ENCODE measurements at places on chromosomes 7 and 10. TPM values are rescaled to one million over a fixed set of nuclear protein-coding genes. Genes with fewer than 3 reads are reported as not detected.

The NUDT13 gene
- 1.7 TPM for total RNA-seq

The PPP1R9A gene
- not detected for total RNA-seq

The ACTL6B gene
- not detected for total RNA-seq

The MCM10 gene
- 73.1 TPM for total RNA-seq

The HOXA7 gene
- not detected for total RNA-seq

The GATA3 gene
- total RNA-seq = 53.3 TPM

The CARD11 gene
- 68.4 TPM for total RNA-seq

The SLC26A3 gene
- total RNA-seq = not detected

The SYT15B gene
- 0.22 TPM for total RNA-seq

The GPR146 gene
- total RNA-seq = 0.70 TPM

Data from CD8-positive, alpha-beta memory T cell (primary cell).